ENCODE measurements at places on chromosomes 1 and 21.
A peak's percentile ranks its signal among the peaks of the same experiment; 100 is the strongest.

DNA sequence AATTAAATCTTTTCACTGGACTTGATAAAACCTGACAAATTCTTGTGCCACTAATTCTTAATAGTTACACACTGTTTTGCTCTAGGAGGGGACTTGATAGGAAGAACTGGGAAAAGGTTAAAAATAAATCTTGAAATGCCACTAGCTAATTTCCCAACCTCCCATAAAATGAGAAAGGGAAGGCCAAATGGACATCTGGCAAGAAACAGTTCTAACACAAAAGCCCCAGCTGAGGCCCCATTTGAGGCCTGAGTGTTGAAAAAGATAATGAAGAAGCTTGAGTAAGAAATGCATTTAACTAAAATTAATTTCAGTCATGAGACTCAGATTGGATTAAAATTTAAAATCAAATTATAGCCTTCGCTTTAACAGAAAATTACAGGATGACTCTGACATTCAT lies 11.2 kb upstream of the RAP1GAP start:
- no peak for DNase-seq

- DNase-seq, result no peak
Observed at GRCh38 chr1:246875041-246876026, 56.4 kb downstream of the AHCTF1 start.

- peak; percentile 50 for DNase-seq
Observed at GRCh38 chr1:108117945-108118902, 81.9 kb downstream of the SLC25A24 start.

DNA sequence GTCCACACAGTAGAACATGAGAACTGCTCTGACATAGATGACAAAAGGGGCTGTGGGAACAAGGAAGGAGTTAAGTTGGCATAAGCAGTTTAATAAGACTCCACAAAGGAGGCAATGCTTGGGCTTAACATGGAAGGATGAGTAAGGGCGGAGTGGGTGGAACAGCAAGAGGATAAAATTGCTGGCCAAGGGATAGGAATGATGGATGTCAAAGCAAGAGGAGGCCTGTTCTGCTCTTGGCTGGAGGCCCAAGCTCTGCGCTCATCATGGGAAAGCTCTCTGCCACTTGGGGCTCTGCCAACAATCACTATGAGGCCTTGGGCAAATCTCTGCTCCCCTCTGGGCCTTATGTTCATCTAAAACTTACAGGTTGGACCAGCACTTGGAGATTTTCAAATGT lies 98.3 kb upstream of the CAMK1G start:
- no peak for DNase-seq

- peak; percentile 85 for DNase-seq
Observed at GRCh38 chr1:14945132-14946010, 208.2 kb upstream of the TMEM51 start.

- DNase-seq, result no peak
Observed at GRCh38 chr1:165424454-165425216, 20.3 kb downstream of the RXRG start.

- DNase-seq, result peak; percentile 46
Observed at GRCh38 chr1:84582802-84583587, 8.8 kb upstream of the CTBS start.

DNA sequence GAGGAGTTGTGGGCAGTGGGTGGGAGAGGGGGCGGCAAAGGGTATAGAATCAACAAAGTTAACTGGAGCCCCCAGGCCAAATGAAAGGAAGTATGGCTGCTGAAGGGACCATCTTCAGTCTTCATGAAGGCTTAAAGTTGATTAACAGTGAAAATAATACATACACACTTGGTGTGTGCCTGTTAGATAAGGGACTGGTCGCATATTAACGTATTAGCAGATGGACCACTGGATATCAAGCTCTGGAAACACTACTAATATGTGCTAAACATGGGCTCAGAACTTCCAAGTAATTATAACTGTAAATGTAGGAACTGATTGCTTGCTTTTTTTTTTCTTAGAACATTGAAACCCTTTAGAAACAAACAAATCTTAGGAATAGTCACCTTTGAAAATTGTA lies 224.7 kb upstream of the KIAA0040 start:
- no peak for DNase-seq

- DNase-seq, result no peak
Observed at GRCh38 chr1:35371506-35371905, 103.0 kb downstream of the ZMYM4 start.

DNA sequence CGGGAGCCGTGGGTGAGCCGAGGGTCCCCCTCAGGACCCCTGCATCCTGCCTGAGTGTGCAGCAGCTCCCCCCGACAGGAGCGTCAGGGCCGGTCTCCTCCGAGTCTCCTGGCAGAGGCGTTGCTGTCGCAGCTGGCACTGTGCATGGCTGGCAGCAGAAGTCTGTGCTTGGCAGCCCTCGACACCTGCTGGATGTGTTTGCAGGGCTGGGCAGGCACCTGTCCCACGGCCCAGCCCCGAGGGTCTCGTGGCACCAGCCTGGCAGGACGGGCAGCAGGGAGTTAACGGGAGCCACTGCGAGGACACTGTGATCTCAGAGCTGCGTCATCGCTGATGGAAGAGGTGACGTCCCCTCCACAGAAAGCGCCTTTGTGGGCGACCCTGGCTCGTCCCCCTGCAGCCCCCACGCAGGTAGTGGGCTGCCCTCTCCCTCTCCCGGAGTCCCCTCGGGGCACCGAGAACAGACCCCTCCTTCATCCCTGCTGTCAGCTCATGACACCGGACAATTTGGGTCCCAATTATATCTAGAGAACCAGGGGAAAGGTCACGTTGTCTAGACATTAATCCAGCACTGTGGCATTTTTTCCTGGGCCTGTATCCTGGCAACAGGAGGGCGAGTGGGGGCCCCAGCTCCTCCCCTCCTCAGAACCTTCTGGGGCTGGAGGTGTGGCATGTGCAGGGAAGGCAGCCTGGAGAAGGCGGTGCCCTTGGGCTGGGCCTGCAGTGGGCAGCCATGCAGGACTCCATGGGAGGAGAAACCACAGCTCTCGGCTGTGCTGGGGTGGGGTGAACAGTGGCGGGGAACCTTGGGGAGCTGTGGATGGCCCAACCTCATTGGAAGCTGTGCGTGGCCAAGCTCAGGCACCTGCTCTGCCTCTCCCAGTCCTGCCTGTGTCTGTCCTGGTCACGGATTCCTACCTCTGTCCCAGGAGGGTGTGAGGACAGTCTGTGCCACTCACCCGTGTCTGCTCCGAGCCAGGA lies 15.4 kb downstream of the COL18A1 start:
- DNase-seq, result peak; percentile 65

DNA sequence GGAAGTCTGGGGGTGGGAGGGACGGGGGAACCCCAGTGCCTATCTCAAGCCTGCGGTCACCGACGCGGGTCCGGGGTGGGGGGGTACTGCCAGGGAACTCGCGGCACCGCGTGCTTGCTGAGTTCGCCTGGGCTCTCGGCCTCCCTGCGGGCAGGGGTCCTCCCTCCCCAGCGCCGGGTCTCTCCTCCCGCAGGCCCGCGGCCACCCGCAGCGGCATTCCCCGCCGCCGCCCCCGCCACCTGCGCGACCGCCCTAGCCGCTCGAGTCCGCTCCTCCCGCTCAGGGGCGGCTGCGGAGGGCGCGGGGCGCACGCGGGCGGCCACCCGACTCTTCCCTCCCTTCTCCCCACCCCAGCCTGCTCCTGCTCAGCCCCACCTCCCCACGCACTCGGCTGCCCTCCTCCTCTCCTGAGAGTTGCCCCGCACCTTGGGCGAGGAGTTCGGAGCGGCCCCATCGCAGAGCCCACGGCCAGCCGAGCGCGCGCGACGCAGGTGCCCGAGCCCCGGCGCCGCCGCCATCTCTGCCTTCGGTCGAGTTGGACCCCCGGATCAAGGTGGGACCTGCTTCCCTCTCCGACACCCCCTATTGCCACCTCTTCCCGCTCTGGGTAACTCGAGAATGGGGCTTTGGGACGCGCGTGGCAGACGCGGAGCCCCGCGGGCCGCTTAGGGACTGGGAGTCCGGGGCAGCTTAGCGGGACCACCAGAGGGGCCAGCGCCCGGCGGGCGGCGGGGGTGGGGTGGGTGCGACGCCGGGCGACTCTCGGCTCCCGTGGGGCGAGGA lies 105.0 kb downstream of the LEPR start:
- DNase-seq, result peak; percentile 77

GRCh38 chr1:171247501-171247900 lies 793 bp upstream of the FMO1 start:
- DNase-seq, result no peak

DNA sequence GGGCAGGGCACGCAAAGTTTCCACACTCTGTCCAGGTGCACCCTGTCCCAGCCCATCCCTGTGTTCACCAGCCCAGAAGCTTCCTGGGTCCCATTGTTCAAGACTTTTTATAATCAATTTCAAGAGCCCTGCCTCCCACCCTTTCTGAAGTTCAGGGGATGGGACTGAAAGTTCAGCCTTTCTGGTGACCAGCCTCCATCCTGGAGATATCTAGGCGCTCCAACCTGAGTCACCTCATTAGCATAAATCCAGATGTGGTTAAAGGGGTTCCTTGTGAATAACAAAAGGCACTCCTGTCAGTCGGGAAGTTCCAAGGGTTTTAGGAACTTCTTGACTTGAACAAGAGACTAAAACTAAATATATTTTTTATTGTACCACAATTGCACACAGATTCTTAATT lies 48.4 kb upstream of the RAP1A start:
- DNase-seq, result no peak

- DNase-seq, result no peak
Observed at GRCh38 chr1:224287714-224288113, 42.3 kb downstream of the NVL start.

DNA sequence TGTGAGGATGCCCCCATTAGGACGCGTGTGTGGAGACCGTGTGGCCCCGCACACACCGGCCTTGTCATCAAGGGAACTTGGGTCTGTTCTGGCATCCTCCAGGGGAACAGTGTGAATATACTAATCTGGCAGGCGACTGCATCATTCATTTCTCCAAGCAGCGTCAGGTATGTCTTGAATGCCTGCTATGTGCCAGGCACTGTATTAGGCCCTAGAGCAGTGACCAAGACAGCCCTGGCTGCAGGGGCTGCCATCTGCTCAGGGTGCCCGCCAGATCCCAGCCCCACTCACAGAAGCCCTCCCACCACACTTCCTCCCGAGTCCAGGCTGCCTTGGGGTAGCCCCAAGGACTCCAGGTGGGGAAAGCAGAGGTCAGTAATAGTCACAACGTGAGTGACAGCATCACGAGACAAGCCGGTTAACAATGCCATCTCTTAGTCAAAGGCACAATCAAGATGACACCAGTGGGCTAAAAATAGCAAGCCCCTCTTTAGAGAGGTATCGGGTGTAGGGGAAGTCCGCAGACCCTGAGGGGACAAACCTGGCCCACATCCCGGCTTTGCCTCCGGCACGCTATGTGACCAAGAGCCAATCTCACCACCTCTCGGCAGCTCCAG lies 7.5 kb upstream of the LAPTM5 start:
- no peak for DNase-seq

DNA sequence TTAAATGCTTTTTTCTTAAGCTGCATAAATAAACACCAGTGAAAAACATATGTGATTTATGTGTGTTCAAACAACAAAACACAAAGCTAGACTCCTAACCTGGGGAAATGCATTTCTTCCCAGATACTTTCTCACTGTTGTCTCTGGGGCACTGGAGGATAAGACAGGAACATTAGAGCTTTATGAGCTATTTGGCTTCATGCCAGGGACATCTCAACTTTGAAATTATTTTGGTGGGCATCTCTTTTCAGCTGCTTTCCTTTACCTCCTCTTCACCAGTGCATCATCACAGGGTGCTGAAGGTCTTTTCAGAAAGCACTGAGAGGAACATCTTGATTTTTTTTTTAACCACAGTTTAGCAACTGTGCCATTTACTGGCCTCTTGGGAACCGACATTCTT lies 212.9 kb downstream of the DNM3 start:
- peak; percentile 26 for DNase-seq

GRCh38 chr1:226577401-226578180 lies 29.0 kb downstream of the STUM start:
- no peak for DNase-seq

DNA sequence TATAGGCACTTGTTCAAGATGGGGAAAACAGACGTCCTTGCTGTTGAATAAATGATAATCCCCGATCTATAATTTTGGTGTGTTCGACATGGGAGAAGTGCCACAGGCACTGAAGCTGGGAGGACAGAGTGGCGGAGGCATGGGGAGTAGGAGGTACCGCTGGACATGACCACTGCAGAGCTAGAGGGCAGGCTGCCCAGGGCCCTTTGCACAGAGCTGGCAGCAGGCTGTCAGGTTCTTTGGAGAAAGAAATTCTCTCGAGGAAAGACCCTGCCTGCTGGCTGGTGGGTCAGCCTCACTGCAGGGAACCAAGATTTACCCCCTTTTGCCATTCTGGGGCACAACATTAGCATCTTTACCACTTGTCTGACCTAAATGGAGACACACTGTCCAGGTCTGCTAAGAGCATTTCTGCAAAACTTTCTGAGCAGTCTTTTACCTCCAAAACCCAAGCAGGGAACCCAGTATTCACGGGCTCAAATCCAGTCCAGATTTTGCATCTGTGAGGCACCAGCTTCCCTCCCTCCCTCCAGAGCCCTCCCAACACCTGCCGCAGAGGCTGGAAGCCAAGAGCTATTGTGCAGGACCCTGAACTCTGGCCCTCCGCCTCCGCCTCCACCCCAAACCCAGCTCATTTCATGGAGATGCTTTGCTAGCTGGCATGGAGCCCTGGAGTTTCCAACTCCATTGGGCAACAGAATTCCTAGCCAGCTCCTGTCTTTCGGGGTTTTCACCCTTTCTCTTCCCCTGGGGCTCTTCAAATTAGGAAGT lies 142.3 kb downstream of the PLXNA2 start:
- DNase-seq, result no peak

GRCh38 chr1:213335084-213335483 lies 284.0 kb downstream of the RPS6KC1 start:
- DNase-seq, result no peak

DNA sequence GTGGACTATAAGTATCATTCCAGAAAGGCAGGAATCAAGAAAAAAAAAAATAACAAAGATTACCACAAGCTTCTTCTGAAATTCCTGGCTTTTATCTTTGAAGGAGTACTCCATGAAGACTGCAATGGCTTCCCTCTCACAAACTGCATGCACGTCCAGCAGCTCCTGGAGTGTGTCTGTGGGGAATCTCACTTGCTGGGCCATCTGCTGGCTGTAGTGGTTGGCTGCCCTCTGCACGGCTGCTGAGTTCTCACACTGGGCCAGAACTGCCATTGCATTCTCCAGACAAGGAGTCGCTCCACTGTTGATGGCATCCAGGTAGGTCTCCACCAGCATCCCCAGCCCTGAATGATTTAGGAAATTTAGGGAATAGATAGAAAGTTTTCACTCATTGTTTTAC lies 23.3 kb upstream of the GBP2 start:
- DNase-seq, result no peak

DNA sequence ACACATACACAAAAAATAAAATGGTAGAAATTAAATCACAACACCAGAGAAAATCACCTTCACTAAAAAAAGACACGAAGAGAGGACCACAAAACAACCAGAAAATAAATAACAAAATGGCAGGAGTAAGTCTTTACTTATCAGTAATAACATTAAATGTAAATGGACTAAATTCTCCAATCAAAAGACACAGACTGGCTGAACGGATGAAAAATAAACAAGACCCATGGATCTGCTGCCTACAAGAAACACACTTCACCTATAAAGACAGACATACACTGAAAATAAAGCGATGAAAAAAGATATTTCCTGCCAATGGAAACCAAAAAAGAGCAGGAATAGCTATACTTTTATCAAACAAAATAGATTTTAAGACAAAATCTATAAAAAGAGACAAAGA lies 73.6 kb downstream of the ZZZ3 start:
- DNase-seq, result no peak

- no peak for DNase-seq
Observed at GRCh38 chr21:26437326-26438009, 135.6 kb downstream of the CYYR1 start.

- DNase-seq, result no peak
Observed at GRCh38 chr1:9529190-9529589, 10.1 kb upstream of the SLC25A33 start.

Data from SK-N-SH (cell line).